Fibroblast of gingiva (primary cell): ENCODE measurements at places on chromosomes 2 and 18.

DNA sequence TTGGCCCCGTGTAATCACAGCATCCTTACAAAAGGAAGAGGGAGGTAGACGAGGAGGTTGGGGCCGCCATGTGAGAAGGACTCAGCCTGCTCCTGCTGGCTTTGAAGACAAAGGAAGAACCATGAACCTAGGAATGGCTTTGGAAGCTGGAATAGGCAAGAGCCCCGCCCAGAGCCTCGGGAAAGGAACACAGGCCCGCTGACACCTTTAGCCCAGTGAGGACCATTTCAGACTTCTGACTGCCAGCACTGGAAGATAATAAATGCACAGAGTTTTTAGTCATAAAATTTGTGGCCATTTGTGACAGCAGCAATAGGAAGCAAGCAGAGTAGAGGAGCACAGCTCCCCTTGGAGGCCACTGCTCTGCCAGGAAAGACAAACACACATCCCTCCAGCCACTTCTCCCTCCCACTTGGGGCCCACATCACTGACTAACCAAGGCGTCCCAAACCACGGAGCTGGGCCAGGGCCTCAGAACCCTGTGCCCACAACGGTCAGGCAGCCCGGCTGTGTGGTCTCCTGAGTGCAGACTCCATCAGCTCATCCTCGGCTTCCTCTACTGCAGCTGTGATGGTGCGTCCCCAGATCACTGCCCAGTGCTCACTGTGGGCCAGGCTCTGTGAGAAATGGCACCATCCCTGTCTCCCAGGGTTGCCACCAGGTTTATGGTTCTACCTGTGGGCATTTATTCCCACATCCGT, 39.7 kb downstream of the TFCP2L1 start:
- no peak for DNase-seq

DNA sequence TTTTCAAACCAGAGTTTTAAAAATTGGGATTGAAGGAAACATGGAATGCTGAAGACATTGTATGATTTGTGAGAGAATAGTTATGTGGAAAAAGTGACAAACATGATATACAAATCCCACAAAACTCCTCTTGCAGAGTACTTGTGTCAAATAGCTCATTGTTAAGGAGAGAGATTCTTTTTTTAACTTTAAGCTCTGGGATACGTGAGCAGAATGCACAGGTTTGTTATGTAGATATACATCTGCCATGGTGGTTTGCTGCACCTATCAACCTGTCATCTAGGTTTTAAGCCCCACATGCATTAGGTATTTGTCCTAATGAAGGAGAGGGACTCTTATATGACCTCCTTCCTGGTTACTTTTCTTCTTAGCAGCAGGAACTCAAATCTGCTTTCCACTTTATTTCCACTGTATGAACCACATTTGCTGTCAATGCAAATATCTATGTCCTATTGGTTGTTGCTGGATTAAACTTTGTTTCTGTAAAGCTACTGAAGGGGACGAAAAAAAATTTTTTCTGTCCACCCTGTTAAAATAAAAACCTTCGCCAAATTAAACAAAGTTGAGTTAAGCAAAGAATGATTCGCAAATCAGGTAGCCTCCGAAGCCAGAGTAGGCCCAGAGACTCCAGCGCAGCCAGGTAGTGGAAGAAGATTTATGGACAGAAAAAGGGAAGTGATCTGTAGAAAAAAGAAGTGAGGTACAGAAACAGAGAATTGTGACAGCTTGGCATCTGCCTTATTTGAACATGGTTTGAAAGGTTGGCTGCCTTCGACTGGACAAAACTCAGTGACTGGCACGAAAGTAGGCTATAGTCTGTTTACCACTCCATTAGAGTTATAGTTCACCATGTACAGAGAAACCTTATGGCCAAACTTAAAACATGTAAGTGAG, 430.1 kb upstream of the CHST9 start:
- no peak for DNase-seq

GRCh38 chr2:24521975-24522639, 31.1 kb downstream of the NCOA1 start:
- no peak for DNase-seq

GRCh38 chr2:55649211-55649610, 31.8 kb upstream of the PPP4R3B start:
- no peak for DNase-seq

DNA sequence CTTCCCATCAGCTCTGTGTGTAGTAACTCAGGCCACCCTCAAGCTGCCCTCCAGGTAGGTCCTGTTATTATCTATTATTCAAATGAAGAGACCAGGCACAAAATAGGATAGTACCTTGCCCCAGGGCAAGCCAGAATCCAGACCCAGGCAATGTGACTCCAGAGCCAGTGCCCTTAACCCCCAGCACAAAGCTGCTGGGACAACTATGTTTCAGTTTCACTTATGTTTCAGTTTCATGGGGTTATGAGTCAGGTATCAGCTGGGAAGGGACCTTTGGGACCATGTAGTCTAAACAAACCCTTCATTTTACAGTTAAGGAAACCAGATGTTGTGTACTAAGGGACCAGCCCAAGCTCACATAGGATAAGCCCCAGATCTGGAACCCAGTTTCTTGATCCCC, 10.0 kb downstream of the HK2 start:
- peak; percentile 80 for DNase-seq

- DNase-seq: no peak
Measured at GRCh38 chr2:120809609-120810440, 74.2 kb downstream of the GLI2 start.

DNA sequence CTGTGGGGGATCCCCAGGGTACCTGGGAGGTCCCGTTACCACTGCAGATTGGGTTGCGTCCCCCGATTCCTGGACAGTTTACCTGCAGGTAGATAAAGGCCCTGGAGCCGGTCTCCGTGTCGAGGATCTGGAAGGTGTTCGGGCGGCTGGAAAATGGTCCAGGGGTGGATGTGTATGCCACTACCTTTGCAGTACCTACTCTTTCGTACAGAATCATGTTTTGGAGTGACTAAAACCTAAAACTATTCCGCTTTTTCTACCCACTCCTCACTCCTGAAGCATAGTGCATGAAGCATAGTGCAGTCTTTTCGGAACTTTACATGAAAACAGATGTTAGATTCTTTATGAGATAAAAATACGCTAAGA, 418 bp downstream of the WDR75 start:
- no peak for DNase-seq
